ENCODE measurements at places on chromosomes 7 and 10. TPM values are rescaled to one million over a fixed set of nuclear protein-coding genes. Genes with fewer than 3 reads are reported as not detected.

Gene ETV1
- 3.2 TPM for total RNA-seq

Gene SPDYE5
- not detected for total RNA-seq

Gene CALML5
- 31.0 TPM for total RNA-seq

Gene PTEN
- total RNA-seq: 366 TPM

Gene CDH23
- 8.5 TPM for total RNA-seq

Gene GIMAP8
- total RNA-seq: 11.5 TPM

DNA sequence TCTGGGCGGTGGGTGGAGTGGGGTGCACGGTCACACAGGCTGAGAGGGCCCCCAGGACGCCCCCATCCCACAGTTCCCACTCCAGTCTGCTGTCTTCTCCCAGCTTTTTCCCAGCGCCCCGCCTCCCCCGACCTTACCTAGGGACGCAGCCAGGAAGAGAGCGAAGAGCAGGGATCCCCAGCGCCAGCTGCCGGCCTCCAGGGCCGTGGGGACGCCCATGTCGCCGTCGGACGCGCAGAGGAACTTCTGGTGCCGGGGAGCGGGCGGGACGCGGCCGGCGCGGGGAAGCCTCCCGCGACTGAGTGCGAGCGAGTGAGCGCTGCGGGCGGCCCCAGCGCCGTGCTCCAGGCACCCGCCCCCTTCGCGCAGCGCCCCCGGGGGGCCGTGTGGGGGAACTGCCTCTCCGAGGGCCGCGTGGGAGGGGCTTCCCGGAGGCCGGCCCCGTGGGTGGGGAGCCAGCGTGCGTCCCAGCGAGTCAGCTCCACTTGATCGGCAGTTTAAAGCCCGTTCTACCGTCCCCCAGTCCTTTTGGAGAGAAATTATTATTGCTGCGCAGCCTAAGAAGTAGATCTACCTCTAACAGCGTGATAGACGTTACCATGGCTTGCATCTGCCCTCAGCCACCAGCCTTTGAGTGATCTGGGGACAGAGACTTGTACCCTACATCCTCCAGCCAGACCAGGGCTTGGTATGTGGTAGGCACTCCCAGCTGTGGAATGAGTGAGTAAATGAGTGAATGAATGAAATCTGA is at the start of gene VSIR:
Gene VSIR (minus strand): TSS at position 300 of the 751 bp plus-strand sequence. CDS start 81 bp downstream, at position 219.
- peak within 1 kb of the TSS; percentile 94 for H3K27ac ChIP-seq
- peak; percentile 87 for DNase-seq
- H3K36me3 ChIP-seq: no peaks in the 10 kb centered on the region
- H3K4me3 ChIP-seq: peak within 1 kb of the TSS; percentile 81
- H3K27me3 ChIP-seq: no peaks in the 10 kb centered on the region

DNA sequence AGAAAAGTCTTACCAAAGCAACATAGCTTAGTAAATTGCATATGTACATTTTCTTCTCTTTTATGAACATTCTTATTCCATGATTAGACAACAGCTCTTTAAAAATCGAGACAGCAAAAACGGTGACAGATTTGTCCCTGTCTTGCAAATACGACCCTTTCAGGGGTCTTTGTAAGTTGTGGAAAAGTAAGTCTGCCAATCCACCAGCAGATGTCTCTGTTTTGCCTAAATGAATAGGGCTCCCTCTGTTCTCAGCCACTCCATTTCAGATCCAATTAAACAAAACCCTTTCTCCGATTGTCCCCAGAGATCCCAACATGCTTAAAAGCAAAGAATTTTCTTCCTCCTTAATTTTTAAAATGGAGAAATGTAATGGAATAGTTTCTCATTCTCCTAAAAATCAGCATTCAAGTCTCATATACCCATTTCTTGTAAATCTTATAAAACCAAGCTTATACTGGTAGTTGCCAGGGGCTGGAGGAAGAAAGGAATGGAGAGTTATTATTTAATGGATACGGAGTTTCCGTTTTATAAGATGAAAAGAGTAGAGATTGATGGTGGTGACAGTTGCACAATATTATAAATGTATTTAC is 61.0 kb upstream of the NFE2L3 start:
- H3K4me3 ChIP-seq: no peak overlapping the region
- H3K4me1 ChIP-seq: no peaks in the 10 kb centered on the region
- no peak for DNase-seq
- no peaks in the 10 kb centered on the region for H3K36me3 ChIP-seq
- no peak overlapping the region for H3K27ac ChIP-seq

GRCh38 chr10:95264227-95265051 is 26.4 kb downstream of the PDLIM1 start:
- DNase-seq: no peak
- no peaks in the 10 kb centered on the region for H3K36me3 ChIP-seq
- H3K4me3 ChIP-seq: no peak overlapping the region
- H3K4me1 ChIP-seq: peaks cover 9% of the 10 kb centered on the region
- H3K27me3 ChIP-seq: no peaks in the 10 kb centered on the region

- H3K27me3 ChIP-seq: no peaks in the 10 kb centered on the region
- H3K4me3 ChIP-seq: no peak overlapping the region
- no peaks in the 10 kb centered on the region for H3K36me3 ChIP-seq
These were observed 317.3 kb downstream of the PRPF18 start for GRCh38 chr10:13904064-13904463.

DNA sequence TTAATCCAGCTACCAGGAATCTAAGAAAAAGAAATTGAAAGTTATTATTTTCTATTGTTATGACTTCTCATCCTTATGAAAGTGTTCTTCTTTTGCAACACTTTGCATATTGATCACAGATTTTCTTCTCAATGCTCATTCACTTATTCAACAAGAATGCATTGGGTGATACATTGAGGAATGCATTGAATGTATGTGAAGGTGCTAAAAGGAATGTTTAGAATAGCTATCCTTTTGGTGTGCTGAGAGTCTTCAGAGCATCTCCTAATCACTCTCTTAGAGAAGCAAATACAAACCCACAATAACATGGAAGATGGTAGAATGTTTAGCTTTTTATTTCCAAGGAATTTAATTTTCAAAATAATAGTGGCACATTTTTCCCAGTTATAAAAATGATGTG is 122.1 kb upstream of the KMT2E start:
- no peak overlapping the region for H3K4me3 ChIP-seq
- DNase-seq: no peak
- no peak overlapping the region for H3K27ac ChIP-seq
- no peaks in the 10 kb centered on the region for H3K36me3 ChIP-seq
- no peaks in the 10 kb centered on the region for H3K27me3 ChIP-seq

GRCh38 chr10:96299383-96299782 is 4.9 kb upstream of the DNTT start:
- H3K27me3 ChIP-seq: no peaks in the 10 kb centered on the region
- H3K4me3 ChIP-seq: no peak overlapping the region
- no peaks in the 10 kb centered on the region for H3K36me3 ChIP-seq
- H3K4me1 ChIP-seq: no peaks in the 10 kb centered on the region

GRCh38 chr10:62980687-62981086 is 152.4 kb upstream of the NRBF2 start:
- no peak overlapping the region for H3K27ac ChIP-seq
- no peaks in the 10 kb centered on the region for H3K4me1 ChIP-seq
- no peak for DNase-seq
- H3K4me3 ChIP-seq: no peak overlapping the region

GRCh38 chr10:50322077-50322476 is 70.8 kb upstream of the ASAH2 start:
- no peaks in the 10 kb centered on the region for H3K36me3 ChIP-seq
- no peak overlapping the region for H3K4me3 ChIP-seq
- no peak for DNase-seq
- H3K27me3 ChIP-seq: no peaks in the 10 kb centered on the region
- no peaks in the 10 kb centered on the region for H3K4me1 ChIP-seq
- H3K27ac ChIP-seq: no peak overlapping the region

DNA sequence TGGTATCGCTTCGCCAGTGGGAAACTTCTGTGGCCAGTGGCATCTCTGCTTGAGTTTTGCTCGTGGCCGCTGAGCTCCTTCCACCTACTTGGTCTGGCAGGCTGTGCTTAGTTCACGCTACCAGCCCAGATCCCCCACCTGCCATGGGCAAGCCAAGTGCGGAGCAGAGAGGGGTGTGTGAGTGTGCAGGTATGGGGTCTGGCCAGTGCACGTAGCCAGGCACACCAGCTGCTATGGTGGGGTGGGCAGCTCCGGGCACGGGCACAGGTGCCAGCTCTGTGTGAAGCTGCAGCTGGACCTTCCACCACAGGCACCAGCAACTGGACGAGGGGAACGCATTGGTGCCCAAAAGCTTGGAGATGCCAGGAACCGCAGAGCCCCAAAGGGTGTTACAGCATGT is 56.5 kb downstream of the ZNF777 start:
- H3K4me3 ChIP-seq: no peak overlapping the region
- DNase-seq: no peak
- no peaks in the 10 kb centered on the region for H3K4me1 ChIP-seq
- no peak overlapping the region for H3K27ac ChIP-seq

DNA sequence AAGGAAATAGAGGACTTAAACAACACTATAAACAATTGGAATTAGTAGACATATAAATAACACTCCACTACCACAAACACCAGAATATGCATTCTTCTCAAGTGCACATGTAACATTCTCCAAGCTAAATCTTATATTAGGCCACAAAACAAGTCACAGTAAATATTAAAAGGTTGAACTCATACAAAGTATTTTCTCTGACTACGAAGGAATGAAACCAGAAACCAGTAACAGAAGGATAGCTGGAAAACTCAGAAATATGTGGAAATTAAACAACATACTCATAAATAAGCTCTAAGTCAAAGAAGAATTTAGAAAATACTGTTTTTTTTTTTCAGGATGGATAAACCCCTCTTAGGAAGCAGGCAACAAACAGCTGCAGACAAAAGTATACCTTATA is 77.4 kb upstream of the IGFBP3 start:
- H3K4me3 ChIP-seq: no peak overlapping the region
- H3K27ac ChIP-seq: no peak overlapping the region
- no peak for DNase-seq
- H3K4me1 ChIP-seq: no peaks in the 10 kb centered on the region
- H3K36me3 ChIP-seq: no peaks in the 10 kb centered on the region

- no peaks in the 10 kb centered on the region for H3K36me3 ChIP-seq
- no peaks in the 10 kb centered on the region for H3K27me3 ChIP-seq
- H3K4me1 ChIP-seq: no peaks in the 10 kb centered on the region
- DNase-seq: no peak
These were observed 34.1 kb downstream of the STK17A start for GRCh38 chr7:43616977-43617376.

DNA sequence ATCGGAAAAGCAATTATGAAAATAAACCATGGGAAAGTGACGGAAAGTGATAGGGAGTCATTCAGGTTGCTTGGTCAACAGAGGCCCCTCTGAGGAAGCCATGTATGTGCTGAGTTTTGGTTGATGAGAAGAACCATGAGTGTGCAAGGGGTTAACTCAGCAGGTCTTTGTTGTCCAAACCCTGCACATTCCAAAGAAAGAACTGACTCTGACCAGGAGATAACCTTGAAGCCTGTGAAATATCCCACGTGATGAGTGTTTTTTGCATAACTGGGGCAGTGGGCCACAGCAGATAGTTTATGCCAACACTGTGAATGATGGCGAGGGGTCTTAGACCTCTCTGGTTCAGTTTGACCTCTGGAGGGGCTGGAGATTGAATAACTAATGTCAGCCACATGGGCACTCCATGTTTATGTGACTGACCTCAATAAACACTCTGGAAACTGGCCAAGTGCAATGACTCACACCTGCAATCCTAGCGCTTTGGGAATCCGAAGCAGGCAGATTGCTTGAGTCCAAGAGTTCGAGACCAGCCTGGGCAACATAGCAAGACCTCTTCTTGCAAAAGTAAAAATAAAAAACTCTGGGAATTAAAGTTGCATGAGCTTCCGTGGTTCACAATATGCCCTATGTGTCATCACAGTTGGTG is 154.0 kb upstream of the FOXK1 start:
- no peak for DNase-seq
- H3K27ac ChIP-seq: no peak overlapping the region
- H3K4me3 ChIP-seq: no peak overlapping the region
- H3K27me3 ChIP-seq: no peaks in the 10 kb centered on the region
- no peaks in the 10 kb centered on the region for H3K36me3 ChIP-seq

DNA sequence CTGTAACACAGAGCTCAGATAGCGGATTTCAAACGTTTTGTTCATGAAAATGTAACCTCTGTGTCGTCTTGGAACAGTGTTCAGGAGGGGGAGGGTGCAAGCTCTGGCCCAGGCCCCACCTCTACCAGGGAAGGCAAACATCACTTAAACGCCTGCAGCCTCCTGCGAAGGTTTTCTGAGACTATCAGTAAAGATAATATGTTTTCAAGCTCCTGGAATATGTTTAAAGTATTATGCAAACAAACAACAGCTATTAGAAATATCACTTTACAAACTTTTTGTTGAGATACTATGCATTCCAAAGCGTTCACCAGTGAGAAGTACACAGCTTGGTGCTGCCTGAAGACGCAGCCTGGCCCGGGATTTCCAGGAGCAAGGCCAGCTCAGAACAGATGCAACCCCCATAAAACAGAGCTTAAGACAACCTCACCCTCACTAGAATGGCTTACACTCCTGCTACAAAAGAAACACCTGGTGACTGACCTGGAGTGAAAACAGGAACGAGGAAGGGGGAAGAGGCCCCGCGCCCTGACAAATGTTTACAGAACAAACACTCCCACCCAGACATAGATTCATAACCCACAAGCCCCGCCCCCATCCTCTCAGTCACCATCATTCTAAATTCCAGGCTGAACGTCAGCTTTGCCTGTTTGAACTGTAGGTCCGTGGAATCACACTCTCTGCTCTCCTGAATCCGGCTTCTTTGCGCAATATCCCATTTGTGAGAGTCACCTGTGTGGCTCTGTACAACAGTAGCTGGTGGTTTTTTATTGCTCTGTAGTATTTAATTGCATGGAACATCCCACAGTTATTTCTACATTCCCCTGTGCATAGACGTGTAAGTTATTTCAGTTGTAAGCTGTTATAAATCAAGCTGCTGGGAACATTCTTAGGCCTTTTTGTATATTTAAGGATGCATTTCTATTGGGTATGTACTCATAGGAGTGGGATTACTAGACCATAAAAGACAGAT is 155.0 kb downstream of the PTPRN2 start:
- H3K27me3 ChIP-seq: no peaks in the 10 kb centered on the region
- no peak overlapping the region for H3K4me3 ChIP-seq
- H3K36me3 ChIP-seq: no peaks in the 10 kb centered on the region
- H3K4me1 ChIP-seq: no peaks in the 10 kb centered on the region

GRCh38 chr7:73478549-73478948 is 43.5 kb downstream of the BAZ1B start:
- H3K4me1 ChIP-seq: no peaks in the 10 kb centered on the region
- H3K4me3 ChIP-seq: no peak overlapping the region
- H3K27ac ChIP-seq: no peak overlapping the region
- no peak for DNase-seq
- H3K27me3 ChIP-seq: no peaks in the 10 kb centered on the region
- H3K36me3 ChIP-seq: no peaks in the 10 kb centered on the region

GRCh38 chr10:43327171-43327570 is 44.3 kb upstream of the FXYD4 start:
- no peak for DNase-seq
- no peaks in the 10 kb centered on the region for H3K27me3 ChIP-seq
- no peaks in the 10 kb centered on the region for H3K36me3 ChIP-seq
- no peaks in the 10 kb centered on the region for H3K4me1 ChIP-seq

GRCh38 chr10:69004821-69005220 is 16.2 kb downstream of the KIFBP start:
- no peaks in the 10 kb centered on the region for H3K4me1 ChIP-seq
- DNase-seq: no peak
- H3K27ac ChIP-seq: no peak overlapping the region
- H3K36me3 ChIP-seq: peaks cover 4% of the 10 kb centered on the region
- H3K4me3 ChIP-seq: no peak overlapping the region
